CD4-positive, alpha-beta T cell treated with Interleukin-1 beta for 1 hour (primary cell): ENCODE measurements at places on chromosomes 16 and 17.

GRCh38 chr17:47704736-47705135 is 10.8 kb downstream of the TBKBP1 start:
- no peak for DNase-seq

GRCh38 chr16:88882358-88883030 is 16.0 kb upstream of the PABPN1L start:
- DNase-seq = peak; percentile 15

DNA sequence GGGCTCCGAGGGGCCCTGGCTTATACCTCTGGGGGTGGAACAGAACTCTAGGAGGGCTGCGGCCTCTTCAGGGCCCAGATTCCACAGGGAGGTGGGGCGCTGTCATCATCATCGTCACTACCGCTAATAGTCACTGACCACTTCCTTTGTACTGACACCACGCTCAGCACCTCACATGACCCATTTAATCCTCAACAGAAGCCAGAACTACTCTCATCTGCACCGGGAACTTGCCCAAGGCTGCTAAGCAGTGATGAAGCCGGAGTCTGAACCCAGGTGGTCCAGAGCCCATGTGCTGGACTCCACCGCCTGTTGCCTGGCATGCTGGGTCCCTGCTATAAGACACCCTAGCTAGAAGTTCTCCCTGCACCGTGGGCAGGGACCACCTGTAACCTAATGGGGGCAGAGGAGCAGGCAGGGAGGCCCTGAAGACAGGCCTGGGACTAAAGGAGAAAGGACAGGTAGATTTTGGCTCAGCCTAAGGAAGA is 12.0 kb downstream of the UNC13D start:
- DNase-seq = peak; percentile 69

- DNase-seq = no peak
Observed at GRCh38 chr17:18987862-18988545, 16.6 kb downstream of the FAM83G start.

DNA sequence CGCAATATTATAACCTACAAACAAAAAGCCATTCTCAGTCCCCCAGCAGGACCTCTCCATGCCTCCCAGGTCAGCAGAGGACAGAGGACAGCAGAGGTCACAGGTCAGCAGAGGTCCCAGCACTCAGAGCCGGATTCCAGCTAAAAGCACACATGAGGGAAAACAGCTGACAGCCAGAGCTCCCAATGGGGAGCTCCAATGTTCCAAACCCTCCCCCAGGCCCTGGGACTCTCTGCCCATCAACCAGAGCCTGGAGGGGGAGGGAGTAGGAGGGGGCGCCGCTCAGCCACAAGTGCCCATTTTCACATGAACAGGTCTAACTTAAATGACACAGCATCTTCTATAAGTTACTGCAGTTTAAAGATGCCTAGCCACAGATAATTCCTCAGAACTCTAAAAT is 77.5 kb downstream of the ANKRD11 start:
- DNase-seq = no peak

- no peak for DNase-seq
Observed at GRCh38 chr17:1762901-1763898, 1.3 kb downstream of the SERPINF1 start.

DNA sequence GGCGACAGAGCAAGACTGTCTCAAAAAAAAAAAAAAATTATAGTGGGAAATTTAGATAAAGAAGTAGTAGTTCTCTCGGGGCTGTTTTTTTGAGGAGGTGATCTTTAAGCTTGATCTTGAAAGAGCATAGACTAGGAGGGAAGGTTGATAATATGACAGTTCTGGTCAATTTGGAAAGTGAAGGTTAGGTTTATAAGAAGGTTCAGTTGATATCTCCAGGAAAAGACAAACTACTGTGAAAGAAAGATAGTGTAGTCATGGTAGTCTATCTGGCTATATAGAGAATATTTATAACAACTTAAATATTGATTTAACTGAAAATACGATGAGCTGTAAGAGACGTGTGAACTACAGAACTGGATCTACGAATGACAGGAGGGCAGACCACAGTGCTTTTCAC is 3.1 kb downstream of the ATF7IP2 start:
- no peak for DNase-seq

- no peak for DNase-seq
Observed at GRCh38 chr17:6796017-6796886, 20.2 kb downstream of the FBXO39 start.

- DNase-seq = no peak
Observed at GRCh38 chr17:66443166-66443565, 140.8 kb downstream of the PRKCA start.

DNA sequence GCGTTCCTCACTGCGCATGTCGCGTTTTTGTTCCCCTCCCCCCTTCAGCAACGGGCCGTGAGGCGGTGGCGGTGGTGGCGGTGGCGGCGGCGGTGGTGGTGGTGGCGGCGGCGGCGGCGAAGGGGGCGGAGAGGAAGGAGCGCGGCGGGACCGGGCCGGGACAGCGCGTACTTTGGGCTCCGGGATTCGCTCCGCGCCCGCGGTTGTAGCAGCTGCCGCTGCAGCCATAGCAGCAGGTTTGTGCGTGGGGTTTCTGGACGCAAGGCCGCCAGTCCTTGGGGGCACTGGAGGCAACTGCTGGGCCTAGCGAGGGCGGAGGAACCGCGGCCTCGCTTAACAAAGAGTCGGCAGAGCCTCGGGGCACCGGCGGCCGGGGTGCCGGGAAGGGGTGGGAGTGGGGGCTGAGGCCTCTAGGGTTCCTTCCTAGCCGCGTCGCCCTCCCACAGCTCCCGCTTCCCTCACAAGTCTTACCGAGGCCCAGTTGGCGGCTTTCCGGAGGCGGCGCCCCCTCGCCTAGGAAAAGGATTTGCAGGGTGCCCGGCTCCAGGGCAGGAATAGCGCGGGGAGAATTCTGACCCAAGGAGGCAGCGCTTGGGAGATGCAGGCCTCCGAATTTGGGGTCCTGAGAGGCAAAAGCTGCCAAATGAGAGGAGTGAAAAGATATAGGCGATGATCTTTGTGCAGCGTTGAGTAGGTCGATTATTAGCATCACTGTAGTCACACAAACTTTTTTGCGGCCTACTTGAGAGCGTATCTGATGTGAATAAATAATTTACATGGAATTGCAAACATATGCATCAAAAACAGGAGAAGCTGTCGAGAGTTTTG is at the start of gene DDX42:
TSS of gene DDX42 (plus strand) at position 30 of the 828 bp plus-strand sequence. CDS start 12,880 bp downstream, outside the sequence.
- DNase-seq = no peak

DNA sequence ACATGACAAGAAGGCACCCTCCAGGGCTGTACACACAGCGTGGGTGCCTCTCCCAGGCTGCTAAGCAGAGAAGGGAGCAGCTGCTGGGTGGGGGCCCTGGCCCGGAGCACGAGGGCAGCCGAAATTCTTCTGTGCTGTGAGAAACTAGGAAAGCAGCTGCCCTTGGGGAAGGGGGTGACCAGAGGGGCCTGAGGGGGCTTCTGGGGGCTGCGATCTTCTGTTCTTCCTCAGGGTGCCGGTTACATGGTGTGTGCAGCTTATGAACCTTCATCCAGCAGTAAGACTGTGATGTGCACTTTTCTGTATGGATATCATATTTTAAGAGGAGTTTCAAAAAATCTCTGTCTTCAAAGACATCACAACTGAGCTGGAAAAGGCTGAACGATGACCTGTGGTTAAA is 43.2 kb upstream of the METRNL start:
- DNase-seq = no peak

GRCh38 chr16:52837251-52837650 is 215.4 kb downstream of the CHD9NB start:
- DNase-seq = no peak

DNA sequence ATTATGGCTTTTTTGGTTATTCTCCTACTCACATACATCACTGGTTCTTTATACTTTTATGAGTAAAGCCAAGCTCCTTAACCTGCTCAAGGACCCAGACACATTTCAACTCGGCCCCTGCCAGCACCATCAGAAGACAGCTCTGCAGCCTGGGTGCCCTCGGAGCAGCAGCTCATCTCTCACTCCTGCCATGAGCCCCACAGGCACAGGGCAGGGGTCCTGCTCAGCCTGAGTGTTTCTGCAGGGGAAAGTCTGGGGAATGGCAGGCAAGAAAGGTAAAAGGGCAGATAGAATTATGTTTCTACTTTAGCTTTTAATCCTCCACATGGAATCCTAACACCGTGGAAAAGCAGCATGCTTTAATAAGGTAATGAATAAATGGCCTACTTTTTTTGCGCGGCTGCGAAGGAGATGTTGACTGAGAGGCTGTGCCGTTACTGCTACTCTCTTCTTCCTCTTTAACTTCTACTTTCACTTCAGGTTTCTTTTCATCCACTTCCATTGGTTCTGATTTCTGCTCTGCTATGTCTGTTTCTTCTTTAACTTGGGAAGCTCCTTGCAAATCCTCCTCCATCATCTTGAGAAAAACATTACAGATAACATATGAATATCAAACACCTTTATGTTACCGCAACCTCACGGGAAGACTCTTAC is 50.1 kb upstream of the TRAP1 start:
- DNase-seq = no peak

DNA sequence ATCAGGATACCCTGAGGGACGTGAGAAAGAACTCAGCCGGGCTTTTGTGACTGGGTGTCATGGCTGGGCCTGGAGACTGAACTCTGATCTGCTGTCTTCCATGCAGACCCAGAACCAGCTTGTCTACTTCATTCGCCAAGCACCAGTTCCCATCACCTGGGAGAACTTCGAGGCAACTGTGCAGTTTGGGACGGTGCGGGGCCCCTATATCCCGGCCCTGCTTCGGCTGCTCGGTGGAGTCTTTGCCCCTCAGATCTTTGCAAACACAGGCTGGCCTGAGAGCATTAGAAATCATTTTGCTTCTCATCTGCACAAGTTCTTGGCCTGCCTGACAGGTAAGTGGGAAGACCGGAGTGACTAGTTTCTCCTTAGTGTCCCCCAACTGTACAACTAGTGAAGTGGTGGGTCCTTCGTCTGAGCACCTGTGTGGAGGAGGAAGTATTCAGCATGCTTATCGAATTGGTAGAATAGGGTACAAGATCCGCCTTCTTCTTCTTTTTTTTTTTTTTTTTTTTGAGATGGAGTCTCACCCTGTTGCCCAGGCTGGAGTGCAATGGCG is 15.5 kb downstream of the DNAH2 start:
- no peak for DNase-seq

GRCh38 chr16:11563493-11564040 is 23.2 kb downstream of the LITAF start:
- no peak for DNase-seq

GRCh38 chr17:1713878-1714426 is 3.8 kb upstream of the TLCD2 start:
- DNase-seq = no peak

DNA sequence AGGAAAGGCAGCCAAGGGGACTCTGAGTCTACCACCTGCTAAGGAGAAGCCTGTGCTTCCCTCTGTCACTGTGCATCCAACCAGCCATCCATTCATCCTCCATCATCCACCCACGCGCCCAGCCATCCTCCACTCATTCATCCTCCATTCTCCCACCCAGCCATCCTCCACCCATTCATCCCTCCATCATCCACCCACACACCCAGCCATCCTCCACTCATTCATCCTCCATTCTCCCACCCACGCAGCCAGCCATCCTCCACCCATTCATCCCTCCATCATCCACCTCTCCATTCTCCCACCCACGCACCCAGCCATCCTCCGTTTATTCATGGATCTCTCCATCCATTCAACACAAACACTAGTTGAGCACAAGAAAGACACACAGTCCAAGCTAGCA is 74.1 kb downstream of the COG7 start:
- DNase-seq = no peak

DNA sequence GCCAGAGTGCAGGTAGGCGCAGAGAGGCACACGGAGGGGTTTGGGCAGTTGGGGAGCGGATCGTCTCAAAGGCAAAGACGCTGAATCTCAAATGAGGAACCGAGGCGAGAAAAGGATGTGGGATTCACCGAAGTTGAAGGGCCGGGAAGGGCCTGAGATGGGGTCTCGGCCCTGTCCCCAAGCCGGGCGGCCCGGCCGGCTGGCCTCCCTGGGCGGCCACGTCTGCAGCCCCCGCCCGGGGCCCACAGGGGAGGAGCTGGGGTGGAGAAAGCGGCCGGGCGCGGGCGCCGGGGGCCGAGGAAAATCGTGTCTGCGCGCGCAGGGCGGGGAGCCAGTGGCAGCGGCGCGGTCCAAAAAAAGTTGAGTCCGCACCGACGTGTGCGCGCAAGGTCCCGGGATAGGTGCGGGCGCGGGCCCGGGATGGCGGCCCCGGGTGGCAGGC is 458 bp downstream of the SLC12A4 start:
- DNase-seq = peak; percentile 17

GRCh38 chr17:82055965-82056728 is 4.4 kb downstream of the GPS1 start:
- DNase-seq = no peak

GRCh38 chr16:74726716-74727115 is 26.1 kb upstream of the MLKL start:
- peak; percentile 22 for DNase-seq

DNA sequence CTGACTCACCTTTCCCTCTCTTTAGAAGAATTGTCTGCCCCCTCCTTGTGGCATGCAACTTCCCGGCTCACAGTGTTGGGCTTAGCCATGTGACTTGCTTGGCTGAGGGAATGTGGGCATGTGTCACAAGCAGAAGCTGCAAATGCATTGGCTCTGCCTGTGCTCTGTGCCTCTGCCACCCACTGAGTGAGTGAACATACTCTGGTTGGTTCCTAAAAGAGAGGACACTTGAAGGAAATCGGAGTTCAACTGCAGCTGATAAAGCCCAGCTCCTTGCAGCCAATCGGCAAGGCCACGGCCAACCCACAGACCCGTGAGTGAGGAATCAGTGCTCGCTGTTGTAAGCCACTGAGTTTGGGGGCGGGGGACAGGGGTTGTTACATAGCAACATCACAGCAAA is 10.9 kb upstream of the GINS2 start:
- DNase-seq = no peak

- no peak for DNase-seq
Observed at GRCh38 chr16:68490829-68491575, 42.7 kb upstream of the SMPD3 start.

DNA sequence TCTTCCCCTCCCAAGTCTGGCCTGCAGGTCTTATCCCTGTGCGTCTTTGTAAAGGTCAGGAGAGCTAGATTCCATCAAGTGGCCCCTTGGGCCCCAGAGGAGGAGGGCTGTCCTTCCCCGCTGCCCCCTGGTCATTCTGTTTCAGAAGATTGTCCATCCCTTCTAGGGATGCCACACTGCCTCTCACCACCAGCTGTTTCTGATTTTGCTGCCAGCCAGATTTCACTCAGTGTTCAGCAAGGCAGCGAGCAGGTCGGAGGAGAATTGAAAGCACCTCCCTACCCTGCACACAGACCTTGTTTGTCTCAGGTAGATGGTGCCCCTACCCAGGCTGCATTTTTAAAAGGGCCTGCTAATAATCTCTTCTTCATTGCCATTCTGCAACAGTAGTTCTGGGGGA is 21.7 kb upstream of the NAT9 start:
- DNase-seq = no peak

- DNase-seq = peak; percentile 14
Observed at GRCh38 chr17:44557651-44558285, 484 bp downstream of the FZD2 start.

DNA sequence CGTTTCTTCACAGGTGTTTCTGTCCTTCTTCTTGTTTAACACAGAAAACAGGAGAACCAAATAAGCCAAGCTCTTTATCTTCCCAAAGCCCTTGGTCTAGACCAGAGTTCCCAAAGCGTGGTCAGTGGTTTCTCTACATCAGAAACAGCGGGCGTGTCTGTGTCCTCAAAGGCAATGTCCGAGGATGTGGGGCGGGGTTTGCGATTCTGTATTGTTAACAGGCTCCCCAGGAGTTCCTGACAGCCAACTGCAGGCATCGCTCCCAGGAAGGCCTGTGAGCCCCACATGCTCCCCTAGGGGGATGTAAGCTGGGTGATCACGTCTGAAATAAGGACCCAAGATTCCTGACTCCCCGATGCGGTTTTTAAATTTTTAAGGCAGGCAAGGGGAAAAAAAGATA is 28.4 kb upstream of the SLC25A19 start:
- no peak for DNase-seq

GRCh38 chr16:87602821-87603683 is 744 bp downstream of the JPH3 start:
- no peak for DNase-seq
